Activated CD4-positive, alpha-beta T cell treated with anti-CD3 and anti-CD28 coated beads, Interleukin-2, amount 50 U/mL, for 4 hours (primary cell): ENCODE measurements at places on chromosomes 2 and 18.

DNA sequence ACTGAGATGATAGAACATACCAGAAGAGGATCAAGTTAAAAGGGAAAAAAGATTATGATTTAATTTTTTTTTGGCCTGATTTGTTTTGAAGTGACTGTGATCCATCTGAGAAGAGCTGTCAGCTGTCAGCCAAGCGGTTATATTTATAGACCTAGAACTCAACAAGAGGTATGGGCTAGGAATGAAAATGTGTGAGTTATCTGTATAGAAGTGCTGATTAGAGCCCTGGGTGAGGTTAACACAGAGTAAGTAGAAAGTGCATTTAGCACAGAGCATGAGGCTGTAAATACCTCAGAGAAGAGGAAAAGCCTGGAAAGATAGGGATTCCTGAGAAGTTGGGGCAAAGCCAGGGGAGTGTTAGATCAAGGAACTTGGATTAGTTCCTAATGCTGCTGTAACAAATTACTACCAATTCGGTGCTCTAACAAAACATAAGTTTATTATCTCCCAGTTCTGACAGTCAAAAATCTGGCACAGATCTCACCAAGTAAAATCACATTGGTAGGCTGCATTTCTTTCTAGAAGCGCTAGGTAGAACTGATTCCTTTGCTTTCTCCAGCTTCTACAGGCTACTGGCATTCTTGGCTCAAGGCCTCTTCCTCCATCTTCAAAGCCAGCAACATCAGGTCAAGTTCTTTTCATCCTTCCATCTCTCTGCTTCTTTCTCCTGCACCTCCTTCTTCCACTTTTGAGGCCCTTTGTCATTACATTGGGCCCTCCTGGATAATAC is 197.4 kb upstream of the SPHKAP start:
- no peak for DNase-seq

DNA sequence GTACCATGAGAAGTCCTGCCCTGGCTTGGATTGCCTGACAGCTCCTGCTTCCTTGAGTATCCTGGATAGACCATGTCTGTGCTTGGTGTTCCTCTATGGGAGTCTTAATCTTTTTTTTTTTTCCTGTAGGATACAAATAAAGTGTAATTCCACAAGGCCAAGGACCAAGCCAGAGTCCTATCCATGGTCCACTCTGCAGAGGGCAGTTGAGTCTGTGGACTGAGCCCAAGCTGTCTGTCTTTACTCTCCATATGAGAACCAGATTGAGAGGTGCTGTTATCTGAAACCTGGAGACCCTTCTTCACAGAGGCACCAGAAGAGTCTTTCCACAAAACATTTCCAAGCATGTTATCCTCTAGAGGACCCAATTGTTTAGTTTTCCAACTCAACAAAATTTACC is 1.4 kb upstream of the KIF3C start:
- no peak for DNase-seq

DNA sequence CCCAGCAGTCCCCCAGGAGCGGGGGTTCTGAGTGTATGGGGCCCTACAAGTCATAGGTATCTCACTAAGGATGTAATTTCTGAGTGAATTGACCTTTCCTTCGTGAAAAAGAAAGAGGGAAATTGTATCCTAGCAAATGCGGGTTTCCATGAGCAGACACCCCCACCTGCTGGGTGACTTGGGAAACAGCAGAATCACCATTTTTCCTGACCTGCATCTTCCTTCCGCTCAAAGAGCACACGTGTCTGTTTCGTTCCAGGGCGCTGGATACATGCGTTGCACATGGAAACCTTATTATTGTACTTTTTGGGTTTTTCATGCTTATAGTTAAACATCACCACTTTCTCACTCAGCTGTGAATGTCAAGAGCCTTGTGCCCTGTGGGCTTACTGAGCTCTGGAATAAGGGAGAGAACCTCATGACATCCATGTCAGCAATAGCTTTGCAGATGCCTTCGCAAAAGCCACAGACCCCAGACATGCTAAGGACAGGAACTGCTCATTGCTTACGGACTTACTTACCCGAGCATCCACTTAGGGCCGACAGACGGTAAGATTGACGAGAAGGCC is 132.8 kb downstream of the TPO start:
- DNase-seq: no peak

GRCh38 chr2:84129018-84129417 is 330.1 kb downstream of the SUCLG1 start:
- no peak for DNase-seq

DNA sequence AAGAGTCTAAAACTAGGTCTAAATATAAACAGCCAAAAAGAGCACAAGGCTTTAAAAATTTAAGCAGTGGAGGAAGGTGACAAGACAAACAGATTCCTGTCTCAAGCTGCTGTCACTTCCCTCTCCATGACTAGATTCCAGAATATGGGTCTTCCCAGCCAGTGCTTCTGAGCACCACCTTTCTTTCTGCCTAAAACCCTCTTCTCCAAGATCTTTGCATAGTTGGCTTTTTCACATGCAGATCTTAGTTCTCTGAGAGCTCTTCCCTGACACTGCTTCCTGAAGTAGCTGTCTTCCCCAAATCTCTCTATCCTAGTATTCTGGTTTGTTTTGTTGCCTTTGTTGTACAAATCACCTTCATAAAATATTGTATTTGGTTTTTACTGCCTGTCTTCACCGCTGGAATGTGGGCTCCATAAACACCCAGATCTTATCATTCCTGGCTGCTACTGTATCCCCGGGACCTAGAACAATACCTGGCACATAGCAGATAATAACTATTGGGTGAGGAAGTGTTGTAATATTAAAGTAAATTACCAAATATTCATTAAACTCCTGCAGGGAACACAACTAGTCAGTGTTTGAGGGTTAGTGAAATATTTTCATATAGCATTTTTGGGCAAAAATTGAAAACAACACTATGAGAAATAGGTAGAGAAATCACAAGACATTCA is 150.2 kb downstream of the CCDC85A start:
- no peak for DNase-seq

GRCh38 chr2:9310798-9311197 is 104.2 kb downstream of the ASAP2 start:
- no peak for DNase-seq

GRCh38 chr18:48693625-48694262 is 154.9 kb downstream of the CTIF start:
- DNase-seq: no peak

DNA sequence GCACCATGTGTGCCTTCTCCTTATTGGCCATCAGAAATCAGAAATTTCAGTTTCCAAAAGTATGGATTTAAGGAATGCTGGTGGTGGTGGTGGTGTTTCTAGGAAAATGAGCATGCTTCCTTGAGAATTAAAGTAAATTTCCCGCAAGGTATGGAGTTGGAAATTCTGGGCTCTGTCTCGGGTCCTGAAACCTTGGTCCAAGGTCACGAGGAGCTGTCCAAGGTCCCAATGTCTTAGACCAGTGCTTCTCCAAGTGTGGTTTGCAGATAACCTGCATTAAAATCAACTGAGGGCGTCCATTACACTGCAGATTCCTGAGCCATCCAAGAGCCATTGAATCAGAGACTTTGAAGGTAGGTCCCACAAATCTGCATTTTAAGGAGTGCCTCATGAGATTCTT is 210.9 kb upstream of the PKDCC start:
- DNase-seq: peak; percentile 5

GRCh38 chr2:19845323-19845920 is 56.4 kb downstream of the TTC32 start:
- DNase-seq: no peak

GRCh38 chr18:23337599-23338444 is 115.3 kb upstream of the RIOK3 start:
- DNase-seq: no peak

GRCh38 chr2:212677466-212677865 is 138.9 kb upstream of the ERBB4 start:
- DNase-seq: no peak

GRCh38 chr18:79400591-79401381 is 5.1 kb downstream of the NFATC1 start:
- DNase-seq: peak; percentile 64

GRCh38 chr2:199442173-199442572 is 15.6 kb downstream of the SATB2 start:
- no peak for DNase-seq

DNA sequence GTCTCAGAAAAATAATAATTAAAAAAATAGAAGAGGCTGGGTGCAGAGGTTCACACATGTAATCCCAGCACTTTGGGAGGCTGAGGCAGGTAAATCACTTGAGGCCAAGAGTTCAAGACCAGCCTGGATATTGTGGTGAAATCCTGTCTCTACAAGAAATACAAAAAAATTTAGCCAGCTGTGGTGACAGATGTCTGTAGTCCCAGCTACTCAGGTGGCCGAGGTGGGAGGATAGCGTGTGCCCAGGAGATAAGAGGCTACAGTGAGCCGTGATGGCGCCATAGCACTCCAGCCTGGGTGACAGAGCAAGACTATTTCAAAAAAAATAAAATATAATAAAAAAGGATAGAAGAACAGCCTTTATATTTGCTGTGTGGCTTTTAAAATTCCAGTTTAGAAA is 35.9 kb downstream of the SMC6 start:
- no peak for DNase-seq

DNA sequence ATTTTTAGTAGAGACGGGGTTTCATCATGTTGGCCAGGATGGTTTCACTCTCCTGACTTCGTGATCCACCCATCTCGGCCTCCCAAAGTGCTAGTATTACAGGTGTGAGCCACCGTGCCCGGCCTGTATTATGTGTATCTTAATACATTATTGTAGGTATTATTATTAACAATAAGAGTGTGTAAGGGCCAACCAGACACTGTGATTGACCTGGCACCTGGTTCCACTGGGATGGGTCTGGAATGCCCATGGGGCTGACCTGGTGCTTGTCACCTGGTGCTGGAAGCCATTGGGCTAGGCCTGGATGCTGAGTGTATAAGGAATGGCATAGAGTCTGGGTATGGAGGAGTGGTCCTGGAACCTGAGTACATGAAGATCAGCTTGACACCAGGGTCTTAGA is 906.9 kb upstream of the TMEFF2 start:
- no peak for DNase-seq

- DNase-seq: peak; percentile 58
Observed at GRCh38 chr2:28621172-28622100, 125.6 kb downstream of the PLB1 start.

GRCh38 chr2:74317701-74318100 is 25.5 kb downstream of the SLC4A5 start:
- no peak for DNase-seq

DNA sequence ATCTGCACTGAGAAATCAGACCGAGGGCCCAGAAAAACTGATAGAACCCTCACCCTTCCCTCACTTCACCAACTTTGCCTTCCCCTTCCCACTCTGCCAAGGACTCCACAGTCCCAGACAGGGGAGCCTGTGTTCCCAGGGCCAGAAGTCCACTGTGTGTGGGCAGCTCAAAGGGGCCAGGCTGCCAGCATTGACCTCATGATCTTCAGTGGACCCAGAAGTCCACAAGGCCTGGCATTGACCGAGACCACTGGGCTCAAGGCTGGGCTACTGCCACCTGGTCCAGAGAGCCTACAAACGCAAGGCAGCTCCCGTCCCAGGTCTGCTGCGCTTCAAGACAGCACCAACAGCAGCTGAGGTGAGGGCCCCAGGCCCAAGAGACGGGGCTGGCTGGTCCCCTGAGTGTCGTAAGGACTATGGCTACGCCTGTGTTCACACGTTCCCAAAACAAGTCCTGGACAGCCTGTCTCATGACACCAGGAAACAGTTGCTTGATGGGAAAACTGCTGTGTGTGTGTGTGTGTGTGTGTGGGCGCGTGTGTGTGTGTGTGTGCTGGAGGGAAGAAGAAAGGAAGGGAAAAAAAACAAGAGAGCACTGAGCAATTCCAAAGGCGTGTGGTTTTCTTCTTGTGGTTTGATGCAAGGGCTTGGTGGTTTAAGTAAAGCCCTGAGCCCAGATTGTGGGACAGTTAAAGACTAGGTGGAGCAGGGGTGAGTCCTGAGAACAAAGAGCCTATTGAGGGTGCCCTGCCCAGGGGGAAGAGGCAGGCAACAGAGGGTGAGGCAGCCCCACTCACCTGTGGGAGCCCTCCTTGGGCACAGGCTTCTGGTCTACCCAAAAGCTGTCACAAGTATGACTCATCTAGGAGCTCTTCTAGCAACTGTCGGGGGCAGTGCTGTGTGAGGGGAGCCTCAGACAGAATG is 46.6 kb upstream of the ZBTB7C start:
- DNase-seq: peak; percentile 38

GRCh38 chr2:239293775-239294430 is 106.9 kb downstream of the HDAC4 start:
- DNase-seq: peak; percentile 57

GRCh38 chr2:181812106-181812743 is 79.3 kb upstream of the ITPRID2 start:
- no peak for DNase-seq

DNA sequence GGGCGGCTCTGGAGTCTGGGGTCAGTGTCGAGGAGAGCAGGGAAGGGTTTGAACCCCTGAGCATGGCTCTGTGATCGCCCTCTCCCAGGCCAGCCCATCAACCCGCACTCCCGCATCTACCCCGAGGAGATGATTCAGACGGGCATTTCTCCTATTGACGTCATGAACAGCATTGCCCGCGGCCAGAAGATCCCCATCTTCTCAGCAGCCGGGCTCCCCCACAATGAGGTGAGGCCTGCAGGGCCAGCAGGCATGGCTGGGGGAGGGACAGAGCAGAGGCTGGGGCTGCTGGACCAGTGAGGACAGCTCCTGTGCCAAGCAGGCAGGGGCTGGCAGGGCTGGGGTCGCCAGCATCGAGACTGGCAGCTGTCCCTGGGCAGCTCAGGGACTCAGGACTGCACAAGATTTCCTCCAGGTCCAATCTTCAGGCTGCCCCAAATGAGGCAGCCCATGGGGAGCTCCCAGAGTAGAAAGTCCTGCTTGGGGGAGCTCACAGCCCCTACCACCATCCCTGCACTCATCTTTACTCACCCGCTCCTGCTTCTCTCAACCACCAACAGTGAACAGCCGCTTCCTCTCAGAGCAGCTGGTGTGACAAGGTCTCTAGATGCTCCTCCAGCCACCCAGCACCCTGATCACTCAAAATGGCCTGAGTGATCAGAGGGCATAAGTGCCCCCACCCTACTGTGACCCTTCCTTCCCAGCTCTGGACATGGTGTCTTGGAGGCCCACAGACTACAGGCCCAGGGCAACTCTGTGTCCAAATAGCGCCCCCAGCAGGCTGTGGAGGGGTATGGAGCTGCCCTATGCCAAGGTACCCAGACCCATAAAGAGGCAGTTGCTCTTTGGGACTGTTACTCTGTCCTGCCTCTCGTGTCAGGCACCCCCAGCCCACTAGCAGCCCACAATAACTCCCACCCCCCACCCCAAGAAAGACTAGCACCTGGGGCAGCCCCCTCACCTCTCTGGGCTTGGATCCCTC is 18.3 kb upstream of the ANKRD53 start:
- DNase-seq: no peak

DNA sequence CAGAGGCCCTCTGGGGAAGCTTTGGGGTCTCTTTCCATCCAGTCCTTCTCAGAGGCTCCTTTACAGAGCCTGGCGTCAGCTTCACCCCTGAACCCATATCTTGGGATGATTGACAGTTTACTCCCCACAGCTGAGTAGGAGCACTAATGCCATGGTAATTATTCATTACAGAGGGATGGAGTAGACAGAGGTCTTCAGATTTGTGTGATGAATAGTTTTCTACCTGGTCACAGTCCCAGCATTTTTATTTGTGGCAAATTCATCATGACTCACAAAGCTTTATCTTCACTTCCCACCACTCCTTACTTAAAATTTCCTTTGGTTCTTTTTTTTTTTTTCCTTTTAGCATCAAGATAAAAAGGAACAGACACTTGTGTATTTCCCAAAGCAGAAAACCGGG is 104.2 kb downstream of the CCDC85A start:
- DNase-seq: no peak

- DNase-seq: no peak
Observed at GRCh38 chr2:129812071-129812470, 167.4 kb upstream of the RAB6C start.
